ENCODE measurements at places on chromosomes 11 and 22.

- no peak for DNase-seq
Observed at GRCh38 chr11:118843565-118843964, 40.1 kb upstream of the CXCR5 start.

DNA sequence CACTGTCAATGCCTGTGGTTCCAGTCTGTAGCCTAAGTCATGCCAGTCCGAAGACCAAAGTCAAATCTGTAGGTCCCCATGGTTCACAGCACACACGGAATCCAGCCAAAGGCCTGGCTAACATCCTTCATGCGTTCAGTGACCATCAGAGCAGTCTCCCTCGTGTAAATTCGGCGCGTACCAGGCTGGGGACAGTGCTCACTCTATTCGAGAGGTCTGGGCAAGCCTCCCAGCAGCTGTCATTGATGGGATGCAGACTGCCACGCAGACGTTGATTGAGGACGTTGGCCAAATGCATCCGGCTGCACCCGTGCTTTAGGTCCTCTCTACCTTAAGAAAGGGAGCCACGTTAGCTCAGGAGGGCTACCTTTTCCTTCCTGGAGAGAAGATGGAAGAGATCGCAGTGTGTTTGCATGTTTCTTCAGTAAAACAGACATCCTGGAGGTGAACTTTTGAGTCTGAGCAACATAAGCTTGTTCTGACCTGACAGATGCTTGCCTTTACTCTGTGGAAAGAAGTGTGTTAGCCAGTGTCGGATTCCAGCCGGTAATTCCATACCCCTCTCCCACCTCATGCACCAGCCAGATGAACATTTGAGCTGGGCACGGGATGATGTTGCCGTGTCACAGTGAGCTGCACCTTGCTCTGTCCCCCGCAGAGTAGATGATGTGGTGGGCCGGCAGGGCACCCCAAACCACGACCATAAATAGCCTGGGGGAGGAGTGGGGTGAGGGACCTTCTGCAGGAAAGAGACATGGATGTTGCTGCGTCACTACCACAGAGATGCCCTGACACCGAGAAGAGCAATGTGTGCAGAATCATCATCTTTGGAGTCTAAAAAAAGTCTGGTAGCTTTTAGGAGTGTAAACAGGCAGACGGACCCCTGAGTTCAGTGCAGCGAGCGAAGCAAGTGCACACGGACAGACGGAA is 12.2 kb downstream of the CTTN start:
- no peak for DNase-seq

DNA sequence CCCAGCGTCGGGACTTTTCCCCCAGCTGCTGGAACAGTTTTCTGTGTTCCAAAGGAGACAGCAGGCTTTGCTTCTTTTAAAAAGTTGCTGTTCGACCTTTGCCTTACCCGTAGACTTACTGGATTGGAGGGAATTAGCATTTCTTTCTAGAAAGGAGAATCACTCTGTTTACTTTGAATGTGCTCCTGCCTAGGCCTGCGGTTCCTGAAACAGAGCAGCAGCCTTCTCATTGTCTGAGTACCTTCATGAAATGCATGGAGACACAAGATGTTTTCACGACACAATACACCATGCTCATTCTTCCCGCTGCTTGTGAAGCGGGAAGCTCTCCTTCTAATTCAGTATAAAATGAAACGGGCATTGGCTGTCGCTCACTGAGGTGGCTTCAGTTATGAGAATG is 196.2 kb downstream of the TBC1D22A start:
- no peak for DNase-seq

GRCh38 chr22:47847131-47847890 is 1084.9 kb downstream of the TBC1D22A start:
- no peak for DNase-seq

DNA sequence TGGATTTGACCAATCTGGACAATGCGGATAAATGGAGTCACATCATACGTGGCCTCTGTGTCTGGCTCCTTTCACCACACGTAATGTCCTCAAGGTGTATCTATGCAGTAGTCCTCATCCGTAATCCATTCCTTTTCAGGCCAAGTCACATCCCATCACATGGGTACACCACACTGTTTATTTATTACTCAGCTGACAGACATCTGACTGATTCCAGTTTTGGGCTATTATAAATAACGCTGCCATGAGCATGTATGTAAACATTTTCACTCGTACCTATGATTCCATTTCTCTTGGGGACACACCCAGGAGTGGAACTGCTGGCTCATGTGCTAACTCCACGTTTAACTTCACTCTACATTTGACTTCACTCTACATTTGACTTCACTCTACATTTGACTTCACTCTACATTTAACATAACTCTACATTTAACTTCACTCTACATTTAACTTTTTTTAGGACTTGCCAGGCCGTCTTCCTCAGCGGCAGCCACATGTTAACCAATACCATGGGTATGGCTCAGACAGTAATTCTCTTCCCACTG is 52.1 kb downstream of the SHANK2 start:
- no peak for DNase-seq

- no peak for DNase-seq
Observed at GRCh38 chr11:63892228-63892627, 24.7 kb downstream of the RCOR2 start.

GRCh38 chr11:70153133-70153727 is 49.9 kb upstream of the FADD start:
- no peak for DNase-seq

- DNase-seq, result no peak
Observed at GRCh38 chr11:19602891-19603290, 109.7 kb upstream of the NAV2 start.

- DNase-seq, result no peak
Observed at GRCh38 chr11:22681281-22681812, 14.9 kb downstream of the GAS2 start.

DNA sequence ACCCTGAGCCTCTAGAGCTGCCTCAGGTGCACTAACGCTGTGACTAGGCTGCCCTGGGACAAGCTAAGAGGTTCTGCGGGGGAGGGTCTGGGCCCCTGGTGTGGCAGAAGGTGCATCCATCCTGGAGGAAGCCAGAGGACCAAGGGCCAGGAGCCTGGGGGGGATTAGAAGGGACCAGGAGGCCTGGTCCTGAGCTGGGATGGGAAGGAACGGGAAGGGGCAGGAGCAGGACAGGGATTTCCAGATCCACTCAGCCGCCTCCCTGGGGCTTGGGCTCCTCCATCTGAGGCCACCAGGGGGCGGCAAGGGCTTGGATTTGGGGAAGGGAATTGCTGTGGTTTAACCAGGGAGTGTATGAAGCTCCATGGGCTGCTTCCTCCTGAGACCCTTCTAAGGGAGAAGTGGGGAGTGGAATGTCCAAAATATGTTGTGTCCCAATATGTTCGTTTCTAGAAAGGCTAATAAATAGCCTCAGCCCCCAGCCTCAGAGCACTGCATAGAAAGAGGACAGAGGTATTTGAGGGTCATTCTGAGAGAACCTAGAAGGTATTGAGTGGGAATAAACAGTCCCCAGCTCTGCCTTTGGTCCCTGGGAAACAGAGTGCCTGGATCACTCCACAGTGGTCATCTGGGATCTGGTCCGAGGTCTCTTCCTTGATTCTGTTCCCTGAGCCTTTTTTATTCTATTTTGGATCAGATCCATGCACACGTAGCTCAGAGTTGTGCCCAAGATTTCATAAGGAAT is 17.4 kb upstream of the PRAME start:
- DNase-seq, result no peak

DNA sequence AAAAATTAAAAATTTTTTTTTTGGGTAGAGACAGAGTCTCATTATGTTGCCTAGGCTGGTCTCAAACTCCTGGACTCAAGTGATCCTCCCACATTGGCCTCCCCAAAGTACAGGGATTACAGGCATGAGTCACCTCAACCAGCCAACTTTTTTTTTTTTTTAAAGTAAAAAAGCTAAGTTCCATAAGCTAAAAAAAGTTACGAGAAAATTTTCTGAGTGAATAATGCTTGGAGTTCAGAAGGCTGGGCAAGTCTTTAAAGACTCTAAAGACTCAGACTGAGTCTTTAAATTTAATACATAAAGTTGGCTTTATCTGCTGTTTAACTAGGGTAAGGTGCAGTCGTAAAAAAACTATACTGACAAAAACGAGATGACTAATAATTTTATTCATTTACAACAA is 5.6 kb downstream of the DDX6 start:
- no peak for DNase-seq

- DNase-seq, result no peak
Observed at GRCh38 chr11:128156486-128156885, 430.9 kb downstream of the ETS1 start.

DNA sequence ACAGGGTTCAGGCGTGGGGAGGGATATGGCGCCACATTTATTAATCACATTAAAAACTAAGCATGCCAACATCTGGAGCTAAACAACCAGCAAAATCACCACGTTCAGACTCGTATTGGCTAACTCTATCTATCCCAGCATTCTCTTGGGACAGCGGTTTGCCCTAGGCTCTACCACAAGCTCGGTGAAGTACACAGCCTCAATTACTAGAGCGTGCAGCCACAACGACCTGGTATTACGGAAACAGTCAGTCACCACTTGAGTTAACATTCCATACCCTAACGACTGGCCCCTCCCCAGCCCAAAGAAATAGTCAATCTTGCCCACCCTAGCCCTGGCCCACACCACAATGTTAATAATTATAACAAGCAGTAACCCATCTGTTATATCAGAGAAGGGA is 32.1 kb downstream of the APOL5 start:
- DNase-seq, result no peak

- no peak for DNase-seq
Observed at GRCh38 chr11:11979488-11980117, 28.8 kb downstream of the DKK3 start.

GRCh38 chr11:104060004-104060794 is 23.8 kb downstream of the DDI1 start:
- no peak for DNase-seq

DNA sequence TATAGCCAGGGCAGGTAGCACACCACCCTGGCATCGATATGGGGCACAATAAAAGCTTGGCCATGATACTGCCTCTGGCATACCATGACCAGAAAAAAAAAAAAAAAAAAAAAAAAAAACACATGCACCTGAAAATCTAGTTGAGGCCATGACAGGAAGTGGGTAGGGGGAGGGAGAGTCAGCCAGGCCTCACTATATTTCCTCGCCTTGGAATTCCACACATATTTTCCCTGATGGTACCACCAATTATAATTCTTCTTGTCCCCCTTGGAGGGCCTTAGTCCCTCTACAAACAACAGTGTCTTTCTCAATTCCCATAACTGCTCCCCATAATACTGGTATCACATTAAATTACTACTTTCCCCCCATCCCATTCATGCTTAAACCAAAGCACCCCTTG is 12.6 kb upstream of the CHKA start:
- DNase-seq, result no peak

DNA sequence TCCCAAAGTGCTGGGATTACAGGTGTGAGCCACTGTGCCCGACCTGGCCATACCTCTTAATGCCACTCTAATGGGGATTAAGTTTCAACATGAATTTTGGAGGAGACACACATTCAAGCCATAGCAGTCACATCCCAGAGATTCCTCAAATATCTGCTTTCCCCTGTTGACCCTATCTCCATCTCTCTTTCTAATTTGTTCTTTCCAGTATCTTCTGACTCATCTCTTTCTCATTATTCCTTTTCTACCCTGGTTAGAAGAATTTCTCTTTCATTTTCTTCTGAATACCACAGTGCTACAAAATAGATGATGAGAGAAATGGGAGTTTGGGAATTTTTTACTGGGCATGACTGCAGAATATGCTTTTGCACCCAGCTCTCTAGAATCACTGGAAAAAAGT is 5.1 kb downstream of the OR10V1 start:
- no peak for DNase-seq

DNA sequence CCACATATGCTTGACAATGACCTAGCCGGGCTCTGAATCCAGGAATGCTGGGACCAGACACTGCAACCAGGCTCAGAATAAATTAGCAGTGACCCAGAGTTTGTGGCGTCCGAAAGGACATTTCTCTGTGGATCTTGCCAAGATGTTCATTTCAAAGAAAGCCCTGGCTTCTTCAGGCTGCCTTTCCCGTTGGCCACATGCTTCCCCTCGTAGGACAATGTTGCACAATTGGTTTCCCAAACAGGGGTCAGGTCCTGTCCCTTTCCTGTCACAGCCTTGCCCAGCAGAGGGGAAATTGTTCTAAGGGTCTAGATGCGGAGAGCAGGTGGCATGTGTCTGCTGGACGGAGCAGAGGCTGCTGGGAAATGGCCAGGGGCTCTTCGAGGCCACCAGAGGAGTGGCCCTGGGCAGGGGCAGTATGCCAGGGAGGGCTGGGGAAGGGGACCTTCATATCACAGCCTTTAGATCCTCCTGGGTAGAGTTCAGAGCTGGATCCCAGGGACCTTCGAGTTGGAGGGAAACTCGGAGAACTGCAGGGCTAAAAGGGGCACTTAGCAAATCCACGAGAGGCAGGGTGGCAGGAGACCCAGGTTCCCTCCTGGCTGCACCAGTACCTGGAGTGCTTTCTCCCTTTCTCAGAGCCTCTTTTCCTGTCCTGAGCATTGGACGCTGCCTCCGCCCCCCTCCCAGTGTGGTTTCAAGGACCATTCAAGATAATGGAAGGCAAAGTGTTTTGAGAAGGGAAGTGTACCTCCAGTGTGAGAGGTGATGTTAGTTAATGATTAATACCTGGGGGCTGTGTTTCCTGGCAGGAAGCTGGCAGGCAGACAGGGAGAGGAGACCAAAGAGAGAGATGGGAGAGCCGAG is 42.3 kb downstream of the C11orf96 start:
- DNase-seq, result no peak

DNA sequence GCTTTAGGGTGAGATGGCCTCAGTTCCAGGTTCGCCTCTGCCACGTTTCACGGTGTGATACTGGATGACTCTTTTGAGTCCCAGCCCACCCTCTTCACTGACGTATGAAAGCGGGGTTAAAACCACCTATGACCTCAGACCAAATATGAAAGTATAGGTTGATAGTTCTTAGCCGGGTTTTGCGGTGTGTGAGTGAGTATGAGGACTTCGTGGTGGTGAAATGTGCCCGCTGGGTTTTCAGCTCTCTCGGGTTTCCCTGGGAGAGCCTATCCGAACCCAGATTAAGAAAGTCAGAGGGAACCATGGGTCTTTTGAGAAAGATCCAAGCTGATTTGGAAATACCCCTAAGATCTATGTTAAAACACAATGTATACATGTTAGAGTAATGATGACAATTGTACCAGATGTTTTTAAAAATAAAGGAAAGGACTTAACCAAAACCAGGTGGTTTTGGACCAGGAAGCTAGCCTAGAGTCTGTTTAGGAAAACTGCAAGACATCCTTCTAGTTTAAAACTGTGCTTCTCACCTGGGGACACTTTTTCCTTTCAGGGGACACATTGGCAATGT is 25.8 kb upstream of the ST3GAL4 start:
- DNase-seq, result no peak

GRCh38 chr22:41600976-41601375 is 11.3 kb upstream of the PMM1 start:
- DNase-seq, result no peak

Measured in cortex of kidney (tissue), 1 donor.